ENCODE measurements at places on chromosomes 7 and 10.
A peak's percentile ranks its signal among the peaks of the same experiment; 100 is the strongest.

DNA sequence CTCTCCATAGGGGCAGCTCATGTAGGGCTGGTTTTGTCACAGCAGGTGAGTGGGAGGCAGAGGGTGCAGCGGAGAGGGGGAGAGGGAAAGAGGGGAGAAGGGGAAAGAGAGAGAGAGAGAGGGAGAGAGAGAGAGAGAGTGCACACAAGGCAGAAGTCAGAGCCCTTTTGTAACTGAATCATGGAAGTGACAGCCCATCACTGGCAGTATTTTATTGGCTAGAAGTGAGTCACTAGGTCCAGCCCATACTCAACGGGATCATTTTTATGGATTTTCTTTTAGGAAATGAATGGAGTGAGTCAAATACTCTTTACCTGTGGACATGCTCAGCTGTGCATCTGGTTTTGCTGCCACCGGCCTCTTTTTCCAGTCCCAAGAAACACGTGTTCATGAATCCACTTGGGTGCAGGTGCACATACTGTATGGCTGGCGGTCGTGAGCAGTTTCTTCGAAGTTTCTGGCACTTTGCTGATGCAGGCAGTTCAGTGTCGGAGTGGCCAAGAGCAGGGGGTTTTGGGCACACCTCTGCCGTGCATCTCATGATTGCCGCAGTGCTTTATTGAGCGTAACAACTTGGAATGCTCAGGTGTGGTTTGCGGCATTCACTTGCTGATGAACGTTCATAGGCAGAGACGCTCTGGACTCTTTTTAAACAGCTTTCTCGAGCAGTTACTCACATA is 40.3 kb downstream of the DOCK1 start:
- no peak overlapping the region for H3K27ac ChIP-seq
- no peaks in the 10 kb centered on the region for H3K4me1 ChIP-seq
- no peak overlapping the region for H3K4me3 ChIP-seq
- no peaks in the 10 kb centered on the region for H3K36me3 ChIP-seq
- no peak for DNase-seq

- peak; percentile 41 for DNase-seq
- H3K27me3 ChIP-seq = no peaks in the 10 kb centered on the region
- no peaks in the 10 kb centered on the region for H3K36me3 ChIP-seq
- H3K4me3 ChIP-seq = no peak overlapping the region
These were observed 29.3 kb upstream of the DDX50 start for GRCh38 chr10:68871731-68872342.

DNA sequence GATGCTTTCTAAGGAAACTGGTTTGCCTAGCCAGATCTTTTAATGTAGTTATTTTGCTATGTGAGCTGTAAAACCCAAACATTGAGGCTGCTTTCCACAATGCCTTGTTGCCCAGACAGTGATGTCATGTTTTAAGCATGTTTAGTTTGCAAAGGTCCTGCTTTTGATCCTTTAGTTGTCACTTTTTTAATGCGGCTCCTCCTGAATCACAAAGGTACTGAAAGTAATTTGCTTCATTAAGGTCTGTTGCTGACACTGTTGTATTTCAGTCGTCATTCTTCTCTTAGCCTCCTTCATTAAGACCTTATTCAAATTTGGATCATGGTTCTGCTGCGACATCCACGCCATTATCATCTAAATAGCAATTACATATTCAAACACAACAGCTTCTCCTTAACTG is 10.6 kb downstream of the RPA3 start:
- no peaks in the 10 kb centered on the region for H3K27me3 ChIP-seq
- peaks cover 17% of the 10 kb centered on the region for H3K4me1 ChIP-seq
- DNase-seq = no peak
- H3K36me3 ChIP-seq = peaks cover 7% of the 10 kb centered on the region
- no peak overlapping the region for H3K4me3 ChIP-seq

GRCh38 chr7:18496341-18496700 is 772 bp downstream of the HDAC9 start:
- no peak for DNase-seq
- no peak overlapping the region for H3K27ac ChIP-seq
- no peaks in the 10 kb centered on the region for H3K36me3 ChIP-seq
- H3K27me3 ChIP-seq = no peaks in the 10 kb centered on the region

DNA sequence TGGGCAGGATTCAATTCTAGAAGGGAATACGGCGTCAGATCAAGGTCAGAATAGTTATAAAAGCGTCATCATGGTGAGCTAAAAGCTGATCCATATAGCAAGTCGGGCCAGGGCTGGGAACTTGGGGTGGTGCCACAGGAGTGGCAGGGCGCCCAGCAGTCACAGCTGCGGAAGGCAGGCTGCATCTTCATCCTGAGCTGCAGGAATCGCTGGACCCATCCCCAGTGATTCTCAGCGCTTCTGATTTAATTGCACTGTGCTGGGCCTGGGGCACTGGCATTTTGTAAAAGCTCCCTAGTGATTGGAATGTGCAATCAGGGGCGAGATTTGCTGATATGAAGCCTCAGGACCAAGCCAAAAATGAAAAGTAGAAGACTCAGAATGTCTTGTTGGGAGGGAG is 135.3 kb downstream of the CTTNBP2 start:
- no peaks in the 10 kb centered on the region for H3K4me1 ChIP-seq
- H3K27ac ChIP-seq = no peak overlapping the region
- H3K27me3 ChIP-seq = peaks cover 11% of the 10 kb centered on the region
- H3K4me3 ChIP-seq = no peak overlapping the region
- no peak for DNase-seq
- H3K36me3 ChIP-seq = no peaks in the 10 kb centered on the region

GRCh38 chr7:92834507-92835260 is 1.7 kb downstream of the CDK6 start:
- H3K27me3 ChIP-seq = no peaks in the 10 kb centered on the region
- peaks cover 34% of the 10 kb centered on the region for H3K4me1 ChIP-seq
- DNase-seq = peak; percentile 43
- peaks cover 25% of the 10 kb centered on the region for H3K36me3 ChIP-seq
- H3K4me3 ChIP-seq = peak overlapping the region; percentile 83

All from MCF 10A (cell line).